ENCODE measurements at places on chromosomes 5 and 9. TPM values are rescaled to one million over a fixed set of nuclear protein-coding genes. Genes with fewer than 3 reads are reported as not detected.

CAMSAP1 gene
- total RNA-seq, result 14.4 TPM

KIF27 gene
- 3.8 TPM for total RNA-seq

SMARCA2 gene
- 52.1 TPM for total RNA-seq

MBLAC2 gene
- total RNA-seq, result 2.8 TPM

BTF3 gene
- total RNA-seq, result 201 TPM

C8G gene
- total RNA-seq, result not detected

GAS1 gene
- total RNA-seq, result 85.8 TPM

ARL14EPL gene
- total RNA-seq, result 0.18 TPM

BHMT2 gene
- total RNA-seq, result 3.4 TPM

COL23A1 gene
- under 0.01 TPM for total RNA-seq

REEP2 gene
- total RNA-seq, result 17.5 TPM

PCDHB8 gene
- 0.09 TPM for total RNA-seq

ZSWIM6 gene
- 8.2 TPM for total RNA-seq

GMCL2 gene
- not detected for total RNA-seq

LCN1 gene
- total RNA-seq, result 0.65 TPM

ZNF354C gene
- total RNA-seq, result 7.7 TPM

CKMT2 gene
- total RNA-seq, result 17.4 TPM

TGFBI gene
- 2,186 TPM for total RNA-seq

CARD9 gene
- total RNA-seq, result 2.2 TPM

ARID3C gene
- 0.14 TPM for total RNA-seq

OSMR gene
- total RNA-seq, result 86.6 TPM

C9orf40 gene
- 1.3 TPM for total RNA-seq

CDC14B gene
- 22.8 TPM for total RNA-seq

LECT2 gene
- total RNA-seq, result not detected

Measured in smooth muscle cell of bladder (primary cell).